ENCODE measurements at places on chromosomes 3 and 15. TPM values are rescaled to one million over a fixed set of nuclear protein-coding genes. Genes with fewer than 3 reads are reported as not detected.

DNA sequence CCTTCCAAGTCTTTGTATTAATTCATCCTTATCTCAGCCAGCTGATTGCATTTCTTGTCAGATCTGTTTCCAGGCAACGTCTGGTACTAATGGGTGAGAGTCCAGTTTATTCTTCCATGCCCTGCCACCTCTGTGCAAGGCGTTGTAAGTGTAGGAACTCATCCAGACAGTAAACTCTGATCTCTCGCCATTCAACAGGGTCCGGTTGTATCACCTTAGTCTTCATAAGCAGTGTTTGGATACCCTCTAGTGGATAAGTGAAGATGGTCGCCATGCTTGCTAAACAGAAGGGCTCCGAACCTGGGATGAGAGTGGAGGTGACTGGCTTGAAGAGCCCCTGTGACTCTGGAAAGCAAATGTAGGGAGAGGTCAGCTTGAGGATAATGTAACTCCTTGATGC is 51.6 kb upstream of the CMTM7 start:
- no peak for DNase-seq

The PP2D1 gene
- not detected for total RNA-seq

GRCh38 chr3:81953111-81953510 is 191.7 kb upstream of the GBE1 start:
- no peak for DNase-seq

DNA sequence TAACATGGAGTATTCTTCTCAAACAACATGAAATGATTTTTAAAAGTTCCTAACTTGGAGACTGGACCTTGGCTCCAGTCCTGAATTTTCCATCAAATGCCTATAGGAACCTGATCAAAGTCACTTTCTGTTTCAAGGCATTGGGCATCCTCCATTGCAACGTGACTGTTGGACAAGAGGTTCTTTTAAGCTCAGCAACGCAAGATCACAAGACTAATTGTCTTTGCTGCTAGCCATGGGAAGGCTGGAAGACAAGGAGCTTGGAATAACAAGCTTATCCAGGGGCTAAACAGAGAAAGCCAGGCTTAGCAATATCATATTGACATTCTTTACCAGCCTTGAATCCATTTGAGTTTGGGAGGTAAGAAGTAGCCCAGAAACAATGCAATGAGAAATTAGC is 48.3 kb downstream of the SST start:
- DNase-seq: no peak

DNA sequence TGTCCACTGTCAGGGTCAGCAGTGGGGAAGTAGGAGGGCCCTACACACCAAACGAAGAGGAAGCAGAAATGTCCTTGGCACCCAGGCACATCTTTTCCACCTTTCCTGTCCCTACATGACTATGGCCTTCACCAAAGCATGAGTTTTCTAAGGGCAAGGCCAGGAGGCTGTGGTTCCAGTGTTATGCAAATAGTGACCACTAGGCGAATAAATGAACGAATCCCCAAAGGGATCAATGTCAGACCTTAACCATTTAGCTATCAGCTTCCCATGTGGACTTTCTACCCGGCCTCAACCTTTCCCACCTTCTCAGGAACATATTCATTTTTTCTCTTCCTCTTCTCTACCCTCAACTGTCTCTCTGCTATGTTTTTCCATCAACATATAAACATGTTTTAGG is 63.1 kb downstream of the NTRK3 start:
- no peak for DNase-seq

DNA sequence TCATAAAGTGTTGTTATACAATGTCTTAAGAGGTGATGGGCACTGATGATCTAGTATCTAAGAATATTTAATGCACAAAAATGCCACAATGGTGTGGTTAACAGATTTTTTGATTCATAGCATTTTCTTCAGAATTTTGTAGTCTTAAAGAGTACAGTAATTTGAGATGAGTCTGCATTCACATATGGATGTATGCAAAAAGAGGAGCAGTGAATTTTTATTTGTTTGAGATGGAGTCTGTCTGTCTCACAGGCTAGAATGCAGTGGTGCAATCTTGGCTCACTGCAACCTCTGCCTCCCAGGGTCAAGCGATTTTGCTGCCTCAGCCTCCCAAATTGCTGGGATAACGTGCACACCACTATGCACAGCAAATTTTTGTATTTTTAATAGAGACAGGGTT is 110.5 kb downstream of the ZPLD1 start:
- no peak for DNase-seq

DNA sequence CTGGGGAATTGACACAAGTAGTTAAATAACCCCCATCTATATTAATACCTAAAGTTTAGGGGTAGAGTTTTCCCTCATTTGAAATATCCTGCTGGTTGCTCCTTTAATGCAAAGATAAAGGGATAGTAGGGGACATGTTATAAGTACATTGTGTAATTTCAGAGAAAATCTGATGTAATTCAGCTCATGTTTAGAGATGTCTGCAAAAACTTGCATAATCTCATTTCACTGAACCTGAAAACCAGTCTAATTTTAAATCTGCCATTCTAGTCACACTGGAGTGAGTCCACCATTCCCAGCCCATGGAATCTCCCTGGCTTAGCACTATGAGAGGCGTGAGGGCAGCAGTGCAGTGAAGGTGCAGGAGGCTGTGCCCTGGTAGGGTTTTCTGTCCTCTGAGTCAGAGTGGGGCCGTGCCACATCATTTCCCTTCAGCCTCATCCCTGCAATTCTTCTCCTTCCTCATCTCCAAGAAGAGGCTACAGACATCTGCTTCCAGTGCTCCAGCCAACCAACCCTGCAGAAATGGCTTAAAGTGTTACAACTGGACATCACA is 246.3 kb upstream of the UMPS start:
- no peak for DNase-seq

DNA sequence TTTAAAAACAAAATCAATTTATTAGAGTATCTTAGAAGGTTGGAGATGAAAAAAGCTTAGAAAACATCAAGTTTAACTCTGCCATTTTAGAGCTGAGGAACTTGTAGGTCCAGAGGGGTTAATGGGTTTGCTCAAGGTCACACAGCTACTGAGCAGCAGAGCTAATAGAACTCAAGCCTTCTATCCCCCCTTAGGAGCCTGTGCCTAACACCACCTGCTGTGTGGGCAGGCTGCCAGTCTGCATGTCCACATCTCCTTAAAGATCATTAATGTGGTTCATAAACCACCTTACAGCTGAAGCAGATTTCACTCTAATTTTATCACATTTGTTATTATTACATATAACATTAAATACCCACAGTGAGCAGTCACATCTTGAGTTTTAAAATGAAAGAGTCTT is 14.1 kb upstream of the SLC35G2 start:
- no peak for DNase-seq

All from urinary bladder (tissue), 4 donors.